ENCODE measurements at places on chromosomes 3 and 15. TPM values are rescaled to one million over a fixed set of nuclear protein-coding genes. Genes with fewer than 3 reads are reported as not detected.

The INKA1 gene
- not detected for total RNA-seq

The GPR149 gene
- total RNA-seq, result not detected

- DNase-seq, result no peak
- H3K27me3 ChIP-seq, result no peaks in the 10 kb centered on the region
- no peak overlapping the region for H3K4me3 ChIP-seq
- H3K36me3 ChIP-seq, result no peaks in the 10 kb centered on the region
Measured at GRCh38 chr3:114525278-114525677, 231.4 kb downstream of the TIGIT start.

GRCh38 chr15:73142802-73143762 lies 90.8 kb downstream of the NEO1 start:
- no peak for DNase-seq
- no peaks in the 10 kb centered on the region for H3K27me3 ChIP-seq
- no peak overlapping the region for H3K27ac ChIP-seq

GRCh38 chr3:161599697-161600096 lies 103.1 kb downstream of the OTOL1 start:
- H3K36me3 ChIP-seq, result no peaks in the 10 kb centered on the region
- no peak overlapping the region for H3K27ac ChIP-seq
- H3K4me1 ChIP-seq, result peaks cover 13% of the 10 kb centered on the region
- H3K4me3 ChIP-seq, result no peak overlapping the region

- no peaks in the 10 kb centered on the region for H3K4me1 ChIP-seq
- no peak for DNase-seq
- H3K36me3 ChIP-seq, result peaks cover 1% of the 10 kb centered on the region
- H3K4me3 ChIP-seq, result no peak overlapping the region
- H3K27ac ChIP-seq, result no peak overlapping the region
- no peaks in the 10 kb centered on the region for H3K27me3 ChIP-seq
Measured at GRCh38 chr3:12323237-12323636, 34.4 kb downstream of the PPARG start.

GRCh38 chr15:31267161-31268107 lies 59.2 kb upstream of the KLF13 start:
- H3K36me3 ChIP-seq, result no peaks in the 10 kb centered on the region
- peaks cover 2% of the 10 kb centered on the region for H3K27me3 ChIP-seq
- peaks cover 10% of the 10 kb centered on the region for H3K4me1 ChIP-seq
- H3K4me3 ChIP-seq, result no peak overlapping the region

- peaks cover 6% of the 10 kb centered on the region for H3K36me3 ChIP-seq
- DNase-seq, result no peak
- H3K27me3 ChIP-seq, result no peaks in the 10 kb centered on the region
- H3K4me3 ChIP-seq, result no peak overlapping the region
Measured at GRCh38 chr3:9889405-9889804, 1.0 kb upstream of the JAGN1 start.

DNA sequence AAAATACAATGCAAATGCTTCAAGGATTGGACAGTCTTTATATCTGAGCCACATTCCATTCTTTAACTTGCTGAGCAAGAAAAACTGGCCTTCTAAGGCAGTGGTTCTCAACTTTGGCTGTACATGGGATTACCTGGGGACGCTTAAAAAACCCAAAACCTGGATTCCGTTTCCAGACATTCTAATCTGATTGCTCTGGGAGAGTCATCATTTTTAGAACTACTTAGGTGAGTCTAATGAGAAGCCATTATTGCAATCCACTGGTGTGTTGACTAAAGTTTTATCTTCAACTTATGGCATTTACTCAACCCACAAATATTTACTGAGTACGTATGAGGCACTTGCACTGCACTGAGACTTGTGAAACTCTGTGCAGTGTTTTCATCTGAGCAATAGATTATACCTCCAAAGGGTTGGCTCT lies 195.7 kb upstream of the ATP11B start:
- no peaks in the 10 kb centered on the region for H3K36me3 ChIP-seq
- DNase-seq, result no peak
- H3K27me3 ChIP-seq, result peaks cover 9% of the 10 kb centered on the region
- no peak overlapping the region for H3K4me3 ChIP-seq
- peaks cover 22% of the 10 kb centered on the region for H3K4me1 ChIP-seq

- no peaks in the 10 kb centered on the region for H3K4me1 ChIP-seq
- H3K36me3 ChIP-seq, result peaks cover 2% of the 10 kb centered on the region
- H3K27me3 ChIP-seq, result no peaks in the 10 kb centered on the region
- no peak for DNase-seq
- H3K27ac ChIP-seq, result peak overlapping the region; percentile 1
- no peak overlapping the region for H3K4me3 ChIP-seq
Measured at GRCh38 chr3:175295248-175296130, 436.4 kb downstream of the NAALADL2 start.

DNA sequence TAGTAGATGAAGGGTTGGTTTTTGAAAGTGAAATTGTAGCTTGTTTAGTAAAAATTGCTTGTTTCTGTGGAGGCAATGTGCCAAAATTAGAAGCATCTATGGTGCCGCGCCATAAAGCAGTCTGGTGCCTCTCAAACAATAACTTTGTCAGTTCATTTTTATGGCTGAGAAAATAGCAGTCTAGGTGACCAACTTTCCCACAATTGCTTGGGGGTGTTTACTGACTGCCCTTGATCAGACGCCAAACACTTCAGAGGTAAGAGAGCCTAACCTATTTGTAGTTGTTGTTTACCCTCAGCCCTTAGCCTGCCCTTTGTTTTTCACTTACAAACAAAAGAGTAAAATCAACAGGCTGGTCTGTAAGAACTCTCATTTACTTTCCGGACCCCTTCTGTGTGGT lies 174.5 kb downstream of the FNDC3B start:
- H3K4me3 ChIP-seq, result no peak overlapping the region
- no peaks in the 10 kb centered on the region for H3K27me3 ChIP-seq
